ENCODE measurements at places on chromosomes 4 and X. TPM values are rescaled to one million over a fixed set of nuclear protein-coding genes. Genes with fewer than 3 reads are reported as not detected.

The LIAS gene
- 2.9 TPM for total RNA-seq

DNA sequence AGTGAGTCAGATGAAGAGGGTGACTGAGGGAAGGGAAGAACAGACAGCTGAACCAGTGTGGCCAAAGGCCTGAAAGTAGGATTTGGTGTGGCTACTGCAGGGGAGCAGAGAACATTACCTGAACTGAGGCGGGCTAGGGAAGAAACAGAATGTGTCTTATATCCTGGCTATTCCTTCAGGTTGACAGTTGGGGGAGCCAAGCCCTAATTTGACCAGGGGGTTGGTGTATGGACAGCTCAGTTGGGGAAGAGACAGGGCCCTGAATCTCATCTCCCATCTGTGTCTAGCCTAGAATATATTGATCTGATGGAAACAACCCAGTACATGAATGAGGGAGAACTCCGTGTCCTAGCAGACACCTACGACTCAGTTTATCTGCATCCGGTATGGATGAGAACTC lies 4.2 kb downstream of the HDAC6 start:
- DNase-seq, result no peak

DNA sequence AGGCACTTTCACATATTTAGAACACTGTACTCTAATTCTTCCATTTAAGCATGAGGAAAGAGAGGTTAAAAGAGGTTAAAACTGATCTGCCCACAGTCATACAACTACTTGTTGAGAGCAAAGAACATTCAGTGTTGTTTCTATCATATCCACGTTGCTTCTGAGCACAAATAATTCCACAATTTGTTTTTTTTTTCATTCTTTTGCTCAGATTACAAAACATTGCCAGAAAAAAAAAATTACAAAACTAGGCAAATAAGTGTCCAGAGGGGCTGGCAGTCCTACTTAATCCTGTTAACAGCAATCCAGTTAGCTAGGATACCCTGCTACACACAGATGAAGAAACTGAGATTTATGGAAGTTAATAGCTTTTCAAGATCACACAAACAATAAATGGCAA lies 6.3 kb upstream of the USP53 start:
- no peak for DNase-seq

- no peak for DNase-seq
Observed at GRCh38 chr4:154612472-154613414, at the start of gene FGG. FGG (minus strand) TSS chr4:154612656; CDS start chr4:154612609, 47 bp downstream.

GRCh38 chrX:55919367-55920221 lies 202.0 kb downstream of the RRAGB start:
- no peak for DNase-seq

GRCh38 chrX:43000121-43000520 lies 222.2 kb upstream of the PPP1R2C start:
- no peak for DNase-seq

GRCh38 chr4:126895988-126896570 lies 736.7 kb upstream of the INTU start:
- DNase-seq, result no peak

DNA sequence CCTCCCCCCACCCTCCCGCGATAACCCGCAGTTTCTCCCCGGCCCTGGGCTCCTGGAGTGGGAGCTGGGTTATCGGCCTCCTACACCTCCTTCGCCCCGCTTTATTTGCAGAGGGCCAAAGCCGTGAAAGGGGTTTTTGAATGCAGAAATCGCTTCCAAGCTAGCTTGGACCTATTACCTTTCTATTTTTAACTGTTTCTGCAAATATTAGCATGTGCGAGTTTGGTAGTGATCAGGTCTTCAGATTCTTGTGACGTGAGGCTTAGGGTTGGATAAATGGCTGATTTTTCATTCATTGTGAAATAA lies 1.3 kb downstream of the USP9X start:
- DNase-seq, result no peak
